ENCODE measurements at places on chromosomes 4 and X.
A peak's percentile ranks its signal among the peaks of the same experiment; 100 is the strongest.

DNA sequence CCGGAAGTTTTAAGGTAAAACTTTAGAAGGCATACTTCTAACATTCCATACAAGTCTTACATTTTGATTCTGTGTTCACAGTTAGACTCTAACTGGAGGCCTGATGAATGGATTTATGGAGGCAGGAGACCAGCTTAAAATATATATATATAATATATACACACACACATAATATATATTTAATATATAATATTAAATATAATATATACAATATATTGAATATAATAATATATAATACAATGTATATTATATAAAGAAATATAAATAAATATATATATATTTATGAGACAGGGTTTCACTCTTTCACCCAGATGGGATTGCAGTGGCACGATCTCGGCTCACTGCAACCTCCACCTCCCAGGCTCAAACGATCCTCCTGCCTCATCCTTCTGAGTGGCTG is 7.9 kb upstream of the CTSO start:
- no peak for DNase-seq

DNA sequence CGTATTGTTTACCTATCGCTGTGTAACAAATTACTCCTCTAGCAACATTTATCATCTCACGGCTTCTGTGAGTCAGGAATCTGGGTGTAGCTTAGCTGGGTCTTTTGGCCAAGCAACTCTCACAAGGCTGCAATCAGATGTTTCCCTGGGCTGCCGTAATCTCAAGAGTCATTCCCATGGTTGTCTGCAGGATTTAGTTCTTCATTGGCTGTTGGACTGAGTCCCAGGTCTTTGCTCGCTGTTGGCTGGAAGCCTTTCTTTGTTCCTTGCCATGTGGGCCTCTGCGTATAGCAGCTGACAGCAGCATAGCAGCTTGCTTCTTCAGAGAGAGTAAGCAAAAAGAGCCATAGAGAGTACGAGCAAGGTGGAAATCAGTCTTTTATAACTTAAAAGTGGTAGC is 16.8 kb downstream of the POLR2B start:
- no peak for DNase-seq

GRCh38 chrX:83416273-83416672 is 91.8 kb upstream of the POU3F4 start:
- no peak for DNase-seq

DNA sequence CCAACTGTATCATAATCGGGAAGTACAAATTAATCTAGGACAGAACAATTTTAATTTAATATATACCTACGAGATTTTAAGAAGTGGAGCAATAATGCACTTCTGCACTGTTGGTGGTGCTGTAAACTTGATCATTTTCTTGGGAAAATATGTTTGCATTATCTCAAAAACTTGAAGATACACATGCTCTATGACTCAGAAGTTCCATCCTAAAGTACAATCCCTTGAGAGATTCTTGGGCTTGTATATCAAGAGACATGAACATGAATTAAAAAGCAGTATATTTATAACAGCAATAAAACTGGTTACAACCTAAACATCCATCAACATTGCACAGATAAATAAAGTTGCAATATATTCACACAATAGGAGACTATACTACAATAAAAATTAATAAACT is 168.8 kb downstream of the CLCN4 start:
- no peak for DNase-seq

DNA sequence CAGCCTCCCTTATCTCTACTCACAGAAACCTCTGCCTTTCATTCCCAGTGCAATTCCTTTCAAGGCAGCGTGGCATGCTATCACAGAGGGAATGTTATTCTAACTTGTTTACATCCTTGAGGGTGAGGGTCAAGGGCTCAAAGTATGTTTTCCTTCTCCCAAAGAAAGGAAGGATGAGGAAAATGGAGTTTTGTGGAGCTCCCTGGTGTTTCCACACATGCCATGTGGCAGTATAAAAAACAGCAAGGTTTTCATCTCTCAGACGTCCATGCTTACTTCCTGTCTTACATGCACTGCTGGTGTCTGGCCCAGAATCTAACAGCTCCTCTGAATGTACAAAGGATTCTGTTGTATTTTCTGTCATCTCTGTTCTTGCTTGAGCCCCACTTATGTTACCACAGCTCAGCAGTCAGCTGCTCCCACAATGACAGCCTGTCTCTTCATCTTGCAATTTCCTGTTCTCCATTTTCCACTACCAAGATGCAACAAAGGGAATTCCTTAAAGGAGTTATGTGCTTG is 128.0 kb downstream of the SNCA start:
- no peak for DNase-seq

- DNase-seq, result no peak
Measured at GRCh38 chr4:144185086-144185485, 44.6 kb upstream of the GYPA start.

DNA sequence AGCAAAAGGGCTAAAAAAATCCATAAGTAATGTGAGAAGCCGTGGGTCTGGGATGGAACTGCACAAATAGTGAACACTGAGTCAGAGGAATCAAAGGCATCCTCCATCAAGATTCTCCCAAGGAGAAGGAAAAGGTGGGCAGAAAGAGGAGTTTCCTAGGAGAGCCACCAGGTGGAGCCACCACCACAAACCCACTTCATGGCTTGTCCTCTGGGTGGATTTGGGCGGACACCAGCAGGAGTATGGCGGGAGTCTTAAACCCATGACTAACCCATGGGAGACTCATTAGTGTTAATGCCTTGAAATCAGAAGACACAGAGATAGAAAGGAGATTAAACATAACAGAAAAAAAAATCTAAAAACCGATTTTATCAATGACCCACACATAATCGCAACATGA is 147.7 kb downstream of the SH3KBP1 start:
- DNase-seq, result peak; percentile 3

- no peak for DNase-seq
Measured at GRCh38 chr4:183797011-183797444, 108.1 kb upstream of the STOX2 start.

GRCh38 chrX:112798736-112799135 is 41.9 kb downstream of the AMOT start:
- no peak for DNase-seq

- DNase-seq, result no peak
Measured at GRCh38 chr4:186392017-186392416, 126.0 kb downstream of the F11 start.

DNA sequence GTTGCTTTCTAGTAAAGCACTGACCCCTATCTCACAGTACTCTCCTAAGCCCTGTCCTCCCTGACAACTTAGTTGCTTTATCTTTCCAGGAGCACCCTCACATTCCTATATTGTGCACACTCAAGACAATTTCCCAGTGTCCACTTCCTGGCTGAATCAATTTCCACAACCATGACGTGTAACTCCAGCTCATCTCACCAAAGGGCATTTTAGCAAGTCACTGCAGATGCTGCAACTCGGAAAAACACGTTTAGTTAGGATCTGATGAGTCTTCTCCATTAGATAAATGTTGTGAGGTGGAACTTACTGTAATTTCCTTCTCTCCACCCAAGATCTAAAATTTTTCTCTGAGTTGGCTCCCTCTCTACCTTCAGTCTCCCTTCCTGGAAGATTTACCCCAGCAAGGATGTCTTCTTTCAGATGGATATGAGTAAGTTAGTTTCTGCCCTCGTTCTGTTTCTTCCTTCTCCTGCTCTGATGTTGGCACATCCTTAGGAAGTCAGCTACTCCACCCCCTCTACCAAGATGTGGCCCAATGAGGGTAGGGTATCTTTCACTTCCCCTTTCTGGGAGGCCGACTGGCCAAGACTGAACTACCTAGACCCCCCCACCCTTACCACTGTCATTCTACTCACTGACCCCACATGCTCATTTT is 28.8 kb upstream of the IL13RA1 start:
- DNase-seq, result no peak

DNA sequence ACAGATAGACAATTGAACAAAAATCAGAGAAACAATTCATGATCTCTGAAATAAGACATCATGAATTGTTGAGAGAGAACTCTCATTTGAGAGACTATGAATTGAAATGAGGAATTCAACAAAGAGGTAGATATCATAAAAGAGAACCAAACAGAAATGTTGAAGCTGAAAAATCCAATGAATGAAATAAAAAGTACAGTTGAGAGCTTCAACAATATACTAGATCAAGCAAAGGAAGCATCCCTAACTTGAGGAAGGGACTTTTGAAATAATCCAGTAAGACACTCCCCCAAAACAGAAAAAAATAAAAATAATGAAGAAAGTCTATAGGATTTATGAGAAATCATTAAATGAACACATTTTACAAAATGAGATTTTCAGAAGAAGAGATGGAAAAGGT is 310.0 kb upstream of the PCDH10 start:
- DNase-seq, result no peak

DNA sequence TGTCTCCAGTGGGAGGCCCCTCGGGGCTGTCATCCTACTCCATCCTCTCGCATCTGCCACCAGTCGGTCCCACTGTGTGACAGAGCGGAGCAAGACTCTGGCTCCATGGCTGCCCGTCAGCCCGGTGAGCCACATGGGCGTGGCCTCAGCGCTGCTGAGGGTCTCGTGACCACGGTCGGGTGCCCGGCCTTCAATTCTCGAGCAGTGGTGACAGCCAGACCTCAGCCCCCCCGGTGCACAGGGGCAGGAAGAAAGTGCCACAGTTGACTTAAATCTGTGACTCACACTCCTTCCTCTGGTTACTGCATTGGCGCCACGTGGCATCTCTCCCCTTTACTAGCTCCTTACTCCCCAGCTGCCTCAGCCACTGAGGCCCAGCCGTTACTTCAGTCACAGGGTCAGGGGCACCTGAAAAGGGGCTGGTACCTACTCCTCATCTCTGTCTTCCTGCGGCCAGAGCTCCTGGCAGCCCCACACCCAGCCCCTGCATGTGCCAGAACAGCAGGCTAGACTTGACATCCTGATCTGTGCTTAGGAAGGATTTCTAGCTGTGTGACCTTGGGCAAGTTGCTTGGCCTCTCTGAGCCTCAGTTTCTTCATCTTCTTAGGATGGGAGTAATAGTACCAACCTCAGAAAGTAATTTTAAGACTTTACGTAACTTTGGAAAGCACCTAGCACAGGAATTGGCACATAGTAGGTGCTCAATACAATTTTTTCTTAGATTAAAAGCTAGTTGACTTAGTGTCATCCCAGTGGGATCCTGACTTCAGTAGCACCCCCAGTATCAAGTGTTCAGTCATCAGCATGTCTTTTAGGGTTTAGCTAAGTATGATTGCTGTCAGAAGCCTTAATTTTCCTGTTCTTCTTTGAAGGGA is 66.1 kb downstream of the TNIP2 start:
- no peak for DNase-seq

DNA sequence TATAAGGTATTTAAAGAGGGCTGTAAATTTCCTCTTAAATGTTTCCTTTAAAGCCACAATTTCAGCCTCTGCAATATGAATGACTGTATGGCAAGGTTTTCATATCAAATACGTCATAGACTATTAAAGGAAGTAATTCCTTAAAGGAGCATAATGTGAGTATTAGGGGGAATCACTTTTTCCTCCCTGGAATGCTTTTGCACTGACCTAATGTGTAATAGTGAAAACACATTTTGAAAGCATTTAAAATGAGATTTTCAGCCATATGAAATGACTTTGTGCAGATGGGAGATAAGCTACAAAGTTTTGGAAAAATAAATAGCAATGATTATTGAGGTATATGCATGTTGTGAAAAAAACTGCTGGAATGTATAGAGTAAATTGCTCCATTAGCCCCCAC is 17.6 kb downstream of the SLIT2 start:
- DNase-seq, result no peak

DNA sequence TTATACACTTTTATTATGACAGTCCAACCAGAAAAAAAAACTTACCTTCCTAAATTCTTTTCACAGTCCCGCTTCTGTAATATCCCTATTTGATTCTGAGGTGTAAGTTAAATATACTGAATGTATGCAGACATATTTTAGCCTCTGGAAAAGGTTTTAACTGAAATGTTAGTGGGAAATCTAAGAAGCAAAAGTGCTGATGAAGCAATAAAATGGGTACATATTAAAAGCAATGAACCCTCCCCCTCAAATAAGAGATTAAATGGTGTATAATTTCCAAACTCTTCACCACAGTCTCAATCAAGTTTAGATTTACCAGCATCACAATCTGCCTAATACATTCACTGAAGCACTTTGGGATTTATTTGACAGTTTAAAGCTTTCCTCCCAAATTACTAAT is 688.3 kb upstream of the DIAPH2 start:
- DNase-seq, result no peak

DNA sequence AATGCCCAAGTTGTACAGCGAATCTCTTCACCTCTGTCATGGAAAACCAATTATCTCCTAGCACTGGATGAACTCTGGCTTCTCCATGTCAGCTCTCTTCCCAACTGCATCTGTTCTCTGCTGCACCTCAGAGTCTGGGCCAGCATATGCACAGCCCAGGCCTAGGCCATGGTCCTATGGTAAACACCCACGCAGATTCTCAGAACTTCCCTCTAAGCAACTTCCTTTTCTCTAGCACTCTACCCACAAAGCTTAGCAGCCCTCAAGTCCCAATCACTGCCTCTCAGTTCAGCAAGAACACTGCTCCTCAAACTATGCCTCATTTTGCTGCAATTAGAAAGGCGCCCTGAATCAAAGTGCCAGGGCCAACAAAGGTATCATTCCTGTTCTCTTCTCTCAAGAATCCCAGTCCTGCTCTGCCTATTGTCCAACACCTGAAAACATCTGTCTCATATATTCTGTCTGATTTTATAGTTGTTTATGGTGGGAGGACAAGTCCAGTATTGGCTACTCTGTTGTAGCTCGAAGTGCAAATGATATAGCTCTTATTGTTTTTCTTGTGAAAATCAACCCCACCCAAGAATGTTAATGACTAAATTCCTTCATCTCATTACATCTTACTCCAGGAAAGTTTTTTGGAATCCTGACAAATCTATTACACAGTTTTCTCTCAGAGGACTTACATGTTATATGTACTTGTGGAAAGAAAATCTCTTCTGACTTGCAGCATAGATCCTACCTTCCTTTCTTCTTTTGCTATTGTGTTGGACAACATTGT is 85.4 kb downstream of the DCHS2 start:
- no peak for DNase-seq

- DNase-seq, result no peak
Measured at GRCh38 chr4:114378305-114378903, 220.2 kb upstream of the UGT8 start.

DNA sequence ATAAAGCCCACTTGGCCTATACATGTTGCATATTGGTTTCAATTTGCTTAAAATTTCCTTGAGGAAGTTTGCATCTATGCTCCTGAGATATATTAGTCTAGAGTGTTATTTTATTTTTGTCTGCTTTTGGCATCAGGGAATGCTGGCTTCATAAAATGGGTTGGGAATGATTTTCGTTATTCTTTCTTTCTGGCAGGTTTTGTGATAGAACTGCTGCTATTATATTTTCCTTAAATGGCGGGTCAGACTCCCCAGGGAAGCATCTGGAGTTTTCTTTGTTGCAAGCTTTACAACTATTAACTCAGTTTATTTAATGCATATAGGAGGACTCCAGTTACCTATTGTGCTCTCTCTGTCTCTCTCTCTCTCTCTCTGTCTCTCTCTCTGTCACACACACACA is 82.0 kb upstream of the WDR17 start:
- DNase-seq, result no peak

- no peak for DNase-seq
Measured at GRCh38 chr4:147123146-147123545, 177.5 kb upstream of the TTC29 start.

Data from naive thymus-derived CD8-positive, alpha-beta T cell (primary cell).